ENCODE measurements at places on chromosomes 11 and 22.

DNA sequence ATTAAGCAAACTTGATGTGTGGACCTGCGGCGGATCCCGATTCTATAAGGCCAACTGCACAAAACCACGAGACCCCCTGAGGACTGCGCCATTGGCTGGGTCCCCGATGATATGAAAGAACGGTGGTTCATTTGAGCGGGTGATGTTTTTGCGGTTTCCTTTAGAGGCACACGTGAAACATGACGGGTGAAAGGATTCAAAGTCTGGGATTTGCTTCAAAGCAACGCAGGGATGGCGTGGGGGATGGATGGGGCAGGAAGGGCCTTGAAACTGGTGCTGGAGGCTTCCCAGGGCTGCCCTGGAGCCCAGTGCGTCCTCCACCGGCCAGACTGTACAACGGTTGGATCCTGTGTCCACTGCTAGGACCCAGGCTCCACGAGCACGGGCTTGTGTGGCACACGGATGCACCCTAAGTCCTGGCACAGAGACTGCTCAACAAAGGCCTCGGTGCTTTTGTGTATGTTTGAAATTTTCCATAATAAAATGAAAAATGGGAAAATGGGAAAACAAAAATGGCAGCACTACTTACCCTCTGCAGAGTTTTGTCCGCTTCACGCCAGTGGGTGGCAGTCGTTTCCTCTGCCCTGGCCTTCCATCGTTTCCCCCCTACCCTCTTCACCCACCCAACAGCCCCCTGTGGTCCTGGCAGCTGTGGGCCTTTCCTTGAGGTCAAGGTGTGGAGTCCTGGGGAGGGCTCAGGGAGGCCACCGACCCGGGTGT is 3.6 kb downstream of the ASCL2 start:
- DNase-seq = no peak

- DNase-seq = no peak
Measured at GRCh38 chr22:44386386-44387035, 73.8 kb upstream of the SHISAL1 start.

DNA sequence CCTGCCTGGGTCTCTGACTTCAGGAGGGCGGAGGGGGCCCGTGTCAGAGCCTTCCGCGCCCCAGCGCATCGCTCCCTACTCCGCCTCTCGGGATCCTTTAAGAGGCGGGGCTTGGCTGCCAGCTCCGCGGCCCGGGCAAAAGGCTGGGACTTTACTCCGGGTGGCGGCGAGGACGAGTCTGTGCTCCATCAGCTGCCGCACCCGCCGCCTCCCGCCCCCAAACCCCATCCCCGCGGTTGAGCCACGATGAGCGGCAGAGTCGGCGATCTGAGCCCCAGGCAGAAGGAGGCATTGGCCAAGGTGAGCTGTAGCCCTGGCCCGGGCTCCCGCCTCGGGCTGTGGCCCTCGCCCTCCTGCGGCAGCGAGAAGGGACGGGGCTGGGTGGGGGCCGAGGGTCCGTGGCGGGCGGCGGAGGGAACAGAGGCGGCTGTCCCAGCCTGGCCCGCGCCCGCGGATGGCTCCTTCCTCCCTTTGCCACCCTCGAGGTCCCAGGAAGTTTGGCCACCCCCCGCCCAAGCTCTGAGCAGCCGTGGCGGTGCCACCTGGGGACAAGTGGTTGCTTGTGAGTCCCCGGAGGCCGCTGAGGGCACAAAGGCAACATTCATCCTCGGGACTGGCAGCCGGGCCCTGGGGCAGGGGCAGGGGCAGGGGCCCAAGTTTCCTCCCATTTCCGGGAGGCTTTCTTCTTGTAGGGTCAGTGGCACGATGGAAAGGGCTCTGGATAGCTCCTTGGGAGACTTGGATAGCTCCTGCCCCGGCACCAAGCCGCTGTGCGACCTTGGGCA is at the start of gene SEC14L2:
Gene SEC14L2 (plus strand): TSS at position 148 of the 785 bp plus-strand sequence. CDS start 99 bp downstream, at position 247.
- DNase-seq = peak; percentile 80

GRCh38 chr11:124339396-124340141 is 19.6 kb upstream of the OR8D2 start:
- DNase-seq = no peak

Data from A673 (cell line).